ENCODE measurements at places on chromosomes 2 and 18. TPM values are rescaled to one million over a fixed set of nuclear protein-coding genes. Genes with fewer than 3 reads are reported as not detected.
A peak's percentile ranks its signal among the peaks of the same experiment; 100 is the strongest.

- no peak for DNase-seq
Measured at GRCh38 chr18:79738581-79739439, 58.9 kb upstream of the KCNG2 start.

GRCh38 chr18:45565280-45565970 lies 49.9 kb upstream of the SLC14A2 start:
- DNase-seq = no peak

GRCh38 chr2:96993367-96993766 lies 7.0 kb upstream of the FAM178B start:
- no peak for DNase-seq

DNA sequence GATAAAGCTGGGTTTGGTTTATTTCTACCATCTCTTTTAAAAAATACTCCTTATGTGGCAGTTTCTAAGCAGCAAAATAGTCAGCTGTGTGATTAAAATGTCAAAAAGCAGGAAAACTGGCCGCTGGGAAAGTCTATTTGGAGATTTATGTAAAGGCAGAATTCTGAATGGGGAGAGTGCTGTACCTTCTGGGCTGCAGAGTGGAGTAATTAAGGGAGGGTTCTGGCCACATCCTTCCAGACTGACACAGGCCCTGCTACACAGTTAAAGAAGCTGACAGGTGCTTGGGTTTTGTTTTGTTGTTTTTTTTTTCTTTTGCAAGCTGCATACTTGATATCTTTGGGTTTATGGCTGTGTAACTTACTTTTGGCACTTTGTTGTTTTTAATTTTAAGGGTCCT lies 157.2 kb downstream of the WDSUB1 start:
- no peak for DNase-seq

GRCh38 chr2:176455816-176456291 lies 186.6 kb downstream of the MTX2 start:
- peak; percentile 62 for DNase-seq

DNA sequence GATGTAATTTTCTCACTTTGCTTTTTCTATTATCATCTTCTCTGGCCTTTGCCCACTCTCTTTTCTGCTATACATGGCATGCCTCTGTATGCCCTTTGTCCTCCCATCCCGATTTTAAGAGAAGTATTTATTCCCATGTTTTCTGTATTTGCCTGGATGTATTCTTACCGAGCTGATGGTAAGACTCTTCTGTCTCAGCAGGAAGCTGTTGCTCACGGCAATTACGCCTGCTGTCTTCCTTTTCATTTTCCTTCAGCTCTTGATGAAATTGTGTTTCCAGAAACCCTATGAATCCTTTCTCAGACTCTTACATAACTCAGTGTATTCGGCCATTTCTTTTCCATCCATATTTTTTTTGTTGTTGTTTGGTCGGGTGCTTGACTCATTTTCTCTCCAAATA lies 121.6 kb downstream of the SP3 start:
- no peak for DNase-seq

GRCh38 chr2:73022024-73022568 lies 49.4 kb downstream of the SFXN5 start:
- DNase-seq = no peak

MYOM1 gene
- 801 TPM for total RNA-seq

SH3RF3 gene
- total RNA-seq = 13.3 TPM

ASXL2 gene
- 30.3 TPM for total RNA-seq
